Muscle of leg (tissue), 16 donors: ENCODE measurements at places on chromosomes 7 and 10. TPM values are rescaled to one million over a fixed set of nuclear protein-coding genes. Genes with fewer than 3 reads are reported as not detected.
A peak's percentile ranks its signal among the peaks of the same experiment; 100 is the strongest.

CALHM3 gene
- not detected for total RNA-seq

PTCD1 gene
- 4.3 TPM for total RNA-seq

ODAD2 gene
- total RNA-seq: 1.5 TPM

WNT2 gene
- total RNA-seq: 14.8 TPM

SPAM1 gene
- total RNA-seq: not detected

EBF3 gene
- 33.6 TPM for total RNA-seq

FAM131B gene
- 1.4 TPM for total RNA-seq

ANKMY2 gene
- total RNA-seq: 31.9 TPM

TMEM236 gene
- 0.40 TPM for total RNA-seq

TCF7L2 gene
- 14.9 TPM for total RNA-seq

DPYSL4 gene
- 1.3 TPM for total RNA-seq

RET gene
- total RNA-seq: 1.2 TPM

DNA sequence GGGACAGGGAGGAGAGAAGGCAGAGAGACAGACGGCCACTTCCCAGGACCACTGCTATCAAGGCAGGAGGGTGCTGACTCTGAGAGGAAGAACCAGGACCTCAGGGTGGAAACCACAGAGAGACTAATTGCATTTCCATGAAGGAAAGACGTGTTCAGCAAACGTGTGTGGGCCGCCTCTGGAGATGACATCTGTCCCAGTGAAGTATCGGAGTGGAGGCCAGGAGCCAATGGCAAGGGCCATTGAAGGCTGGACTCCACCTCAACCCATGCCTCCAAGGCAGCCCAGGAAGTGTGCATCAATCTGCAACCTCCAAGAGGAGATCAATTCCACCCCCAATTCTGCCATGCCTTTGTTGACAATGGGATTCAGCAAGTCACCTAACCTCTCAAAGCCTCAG, 229.9 kb downstream of the USP6NL start:
- peaks cover 10% of the 10 kb centered on the region for H3K4me1 ChIP-seq
- no peak for DNase-seq
- no peak overlapping the region for H3K4me3 ChIP-seq
- H3K27ac ChIP-seq: no peak overlapping the region

GRCh38 chr10:12631216-12631615, 281.9 kb downstream of the CAMK1D start:
- DNase-seq: no peak
- peaks cover 5% of the 10 kb centered on the region for H3K4me1 ChIP-seq
- no peak overlapping the region for H3K27ac ChIP-seq
- H3K36me3 ChIP-seq: no peaks in the 10 kb centered on the region
- H3K4me3 ChIP-seq: no peak overlapping the region

DNA sequence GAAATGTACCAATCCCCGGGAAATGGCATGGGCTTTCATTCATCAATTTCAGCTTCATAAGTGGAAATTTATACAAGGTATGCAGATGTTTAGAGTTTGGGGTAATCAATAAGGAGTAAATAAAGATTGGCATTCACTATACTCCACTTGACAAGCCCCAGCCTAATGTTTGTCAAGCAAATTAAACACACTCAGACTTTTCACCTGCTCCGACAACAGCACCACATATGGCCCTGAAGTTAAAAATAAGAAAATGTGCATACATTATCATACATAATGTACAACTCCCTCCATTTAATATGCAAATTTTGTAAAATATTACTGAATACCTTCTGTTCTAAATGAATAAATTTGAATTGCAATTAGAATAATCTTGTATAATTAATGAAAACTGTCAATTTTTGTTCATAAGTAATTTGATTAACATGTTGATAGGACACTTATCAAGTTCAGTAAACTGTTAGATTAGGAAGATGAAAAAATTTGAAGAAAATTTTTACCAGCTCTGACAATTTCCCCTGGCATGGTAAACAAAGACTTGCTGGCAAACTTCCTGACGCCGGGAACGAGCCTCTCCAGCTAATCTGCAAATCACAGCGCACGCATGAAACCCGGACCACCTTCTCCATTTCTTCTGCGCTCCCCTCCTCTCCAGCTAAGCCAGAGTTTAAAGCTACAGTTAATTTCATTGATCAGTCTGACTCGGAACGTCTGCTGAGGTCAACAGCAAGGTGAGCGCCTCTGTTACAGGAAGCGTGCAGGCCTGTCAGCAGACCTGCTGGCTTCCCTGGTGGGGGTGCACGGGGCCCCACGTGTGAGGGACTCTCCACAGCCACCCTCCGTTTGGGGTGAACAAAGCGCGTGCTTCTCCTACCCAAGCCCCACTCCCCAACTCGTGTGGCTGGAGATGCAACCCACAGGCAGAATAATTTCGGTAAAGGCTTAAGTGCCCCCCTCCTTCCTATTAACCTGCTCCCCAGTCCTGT, 70.7 kb downstream of the EBF3 start:
- DNase-seq: no peak
- no peaks in the 10 kb centered on the region for H3K27me3 ChIP-seq
- peaks cover 11% of the 10 kb centered on the region for H3K36me3 ChIP-seq
- no peak overlapping the region for H3K4me3 ChIP-seq

DNA sequence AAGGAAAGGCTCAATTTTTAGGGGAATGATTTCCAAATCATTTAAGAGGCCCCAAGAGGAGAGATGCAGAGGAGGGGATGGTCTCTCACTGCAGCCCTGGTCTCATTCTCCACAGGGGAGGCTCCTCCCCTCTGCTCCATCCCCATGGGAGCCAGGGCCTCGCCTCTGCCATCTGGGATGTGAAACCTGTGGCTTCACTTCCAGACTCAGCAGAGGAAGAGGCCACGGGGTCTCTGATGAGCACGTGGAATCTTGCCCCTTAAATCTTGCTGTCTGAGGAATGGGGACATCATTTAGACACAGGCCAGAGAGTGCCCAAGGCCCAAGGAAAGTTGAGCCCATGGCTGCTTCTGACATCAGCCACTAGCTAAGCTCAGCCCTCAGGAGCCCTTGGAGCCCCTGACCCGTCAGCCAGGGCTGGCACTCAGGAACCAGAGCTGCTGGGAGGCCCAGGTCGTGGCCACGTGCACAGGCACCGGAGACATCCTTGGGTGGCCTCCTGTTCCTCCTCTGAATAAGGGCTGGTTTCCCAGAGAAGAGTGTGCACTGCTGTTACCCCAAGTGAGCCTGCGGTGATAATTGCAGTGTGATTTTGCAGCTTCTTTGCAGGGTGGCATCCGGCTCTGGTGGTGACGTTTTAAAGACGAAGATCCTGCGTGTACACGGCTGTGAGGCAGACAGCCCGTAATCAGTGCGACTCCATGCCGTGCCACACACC, 50.5 kb downstream of the VIPR2 start:
- peak overlapping the region; percentile 13 for H3K27ac ChIP-seq
- DNase-seq: no peak
- H3K27me3 ChIP-seq: no peaks in the 10 kb centered on the region
- H3K36me3 ChIP-seq: peaks cover 2% of the 10 kb centered on the region

GRCh38 chr7:96167424-96167823, 154.5 kb downstream of the SLC25A13 start:
- no peak overlapping the region for H3K4me3 ChIP-seq
- H3K27ac ChIP-seq: no peak overlapping the region
- DNase-seq: no peak

DNA sequence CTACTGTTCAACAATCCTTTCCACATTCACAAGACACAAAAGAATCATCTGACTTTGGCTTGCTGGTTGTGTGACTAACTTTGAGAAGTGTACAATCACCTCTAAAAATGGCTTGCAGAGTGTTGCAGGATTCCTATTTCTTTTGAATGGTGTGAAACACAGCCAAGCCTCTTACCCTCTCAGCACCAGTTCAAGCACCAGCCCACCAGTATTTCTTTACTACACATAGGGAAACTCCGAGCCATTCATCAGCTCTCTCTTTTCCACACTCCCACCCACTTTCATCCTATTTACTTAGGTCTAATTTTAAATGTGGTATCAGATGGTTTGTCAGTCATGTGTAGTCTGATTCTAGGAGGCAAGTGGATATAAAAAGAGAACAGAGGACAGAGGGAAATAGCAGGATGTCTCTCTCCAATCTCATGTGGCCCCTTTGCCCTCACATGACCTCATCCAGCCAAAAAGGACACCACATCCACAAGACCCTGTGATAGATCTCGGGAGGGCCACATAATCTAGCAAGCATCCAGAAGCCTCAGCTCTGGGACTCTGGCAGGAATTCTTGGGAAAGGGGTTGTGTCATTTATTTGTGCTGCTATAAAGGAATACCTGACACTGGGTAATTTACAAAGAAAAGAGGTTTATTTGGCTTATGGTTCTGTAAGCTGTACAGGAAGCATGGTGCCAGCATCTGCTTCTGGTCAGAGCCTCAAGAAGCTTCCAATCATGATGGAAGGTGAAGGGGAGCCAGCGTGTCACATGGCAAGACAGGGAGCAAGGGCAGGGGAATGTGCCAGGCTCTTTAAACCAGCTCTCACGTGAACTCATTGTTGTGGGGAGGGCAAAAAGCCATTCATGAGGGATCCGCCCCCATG, 66.8 kb upstream of the NEBL start:
- no peak overlapping the region for H3K4me3 ChIP-seq
- no peaks in the 10 kb centered on the region for H3K4me1 ChIP-seq
- H3K36me3 ChIP-seq: no peaks in the 10 kb centered on the region

DNA sequence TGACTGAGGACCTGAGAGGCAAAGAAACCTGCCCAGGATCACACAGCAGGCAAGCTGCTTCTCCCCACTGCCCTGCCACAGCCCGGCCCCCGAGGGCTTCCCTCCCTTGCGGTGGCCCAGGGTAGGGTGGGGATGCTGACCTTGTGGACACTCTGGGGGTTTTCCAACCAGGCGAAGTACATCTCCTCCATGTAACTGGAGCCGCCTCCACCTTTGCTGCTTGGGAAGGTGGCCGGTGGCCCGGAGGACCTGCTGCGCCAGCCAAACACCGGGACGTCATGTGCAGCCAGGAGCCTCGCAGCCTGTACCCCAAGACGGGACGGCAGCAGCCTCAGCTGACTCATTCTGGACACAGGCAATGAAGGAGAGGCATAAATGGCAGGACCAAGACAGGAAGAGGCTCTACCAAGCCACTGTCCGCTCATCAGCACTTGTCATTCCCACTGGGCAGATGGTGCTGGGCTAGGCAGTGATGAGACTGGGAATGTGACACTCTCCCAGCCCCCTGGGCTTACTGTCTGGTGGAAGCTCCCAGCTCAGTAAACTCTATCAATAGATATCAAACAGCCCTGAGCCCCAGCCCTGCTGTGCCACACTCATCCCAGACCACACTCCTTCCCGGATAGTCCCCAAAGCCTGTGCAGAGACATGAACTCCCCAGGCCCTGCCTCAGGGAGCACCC, 3.7 kb downstream of the OGDHL start:
- no peak for DNase-seq
- no peak overlapping the region for H3K4me3 ChIP-seq
- peaks cover 9% of the 10 kb centered on the region for H3K27me3 ChIP-seq
- H3K27ac ChIP-seq: no peak overlapping the region
- H3K4me1 ChIP-seq: peaks cover 5% of the 10 kb centered on the region

DNA sequence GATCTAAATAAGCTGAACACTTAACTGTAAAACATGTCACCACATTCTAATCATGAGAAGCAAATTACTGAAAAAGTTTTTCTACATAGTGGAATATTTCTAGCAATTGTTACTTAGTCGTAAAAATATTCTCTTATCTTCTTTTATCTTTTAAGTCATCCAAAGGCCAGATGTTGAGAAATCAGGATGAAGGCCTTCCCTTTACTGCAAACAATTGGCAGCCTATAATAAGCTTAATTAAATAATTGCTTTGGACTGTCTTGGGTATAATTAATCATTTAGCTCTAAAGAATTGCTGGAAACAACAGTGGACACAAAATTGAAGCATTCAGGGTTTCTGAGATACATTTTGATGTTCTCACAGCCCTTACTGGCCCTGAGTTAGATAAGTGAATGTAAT, 226.5 kb downstream of the FANK1 start:
- H3K27me3 ChIP-seq: no peaks in the 10 kb centered on the region
- H3K4me1 ChIP-seq: peaks cover 6% of the 10 kb centered on the region
- H3K27ac ChIP-seq: no peak overlapping the region
- peak; percentile 50 for DNase-seq
- no peaks in the 10 kb centered on the region for H3K36me3 ChIP-seq
- no peak overlapping the region for H3K4me3 ChIP-seq

DNA sequence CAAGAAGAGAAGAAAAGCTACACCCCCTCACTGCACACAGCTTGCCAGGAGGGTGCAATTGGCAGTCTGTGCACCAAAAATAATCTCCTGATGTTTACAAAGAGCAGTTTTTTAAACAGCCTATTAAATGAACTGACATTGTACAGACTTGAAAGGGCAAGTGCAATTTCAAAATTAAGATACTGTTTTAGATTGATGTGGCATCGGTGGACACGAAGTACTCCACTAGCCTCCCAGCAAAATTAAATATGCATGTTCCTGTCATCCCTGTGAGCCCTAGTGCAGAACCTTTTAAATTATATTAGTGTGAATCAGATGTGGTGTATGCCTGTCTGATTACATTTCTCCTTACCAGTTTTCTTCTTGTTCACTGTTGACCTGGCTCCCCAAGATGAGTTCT, 87.9 kb downstream of the WIPF3 start:
- DNase-seq: no peak
- H3K4me3 ChIP-seq: no peak overlapping the region
- H3K27ac ChIP-seq: no peak overlapping the region

GRCh38 chr10:19888061-19888660, 71.9 kb downstream of the PLXDC2 start:
- H3K36me3 ChIP-seq: no peaks in the 10 kb centered on the region
- DNase-seq: peak; percentile 27
- H3K27ac ChIP-seq: no peak overlapping the region
- H3K4me1 ChIP-seq: no peaks in the 10 kb centered on the region
- H3K4me3 ChIP-seq: no peak overlapping the region

DNA sequence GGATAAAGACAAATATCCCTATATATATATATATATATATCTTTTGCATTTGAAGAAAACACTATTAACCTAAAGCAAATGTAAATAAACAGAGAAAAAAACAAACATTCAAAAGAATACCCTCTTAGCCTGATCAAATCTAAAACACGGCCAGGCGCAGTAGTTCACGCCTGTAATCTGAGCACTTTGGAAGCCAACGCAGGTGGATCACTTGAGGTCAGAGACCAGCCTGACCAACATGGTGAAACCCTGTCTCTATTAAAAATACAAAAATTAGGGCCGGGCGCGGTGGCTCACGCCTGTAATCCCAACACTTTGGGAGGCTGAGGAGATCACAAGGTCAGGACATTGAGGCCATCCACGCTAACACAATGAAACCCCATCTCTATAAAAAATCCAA, 9.2 kb downstream of the ANXA7 start:
- H3K27me3 ChIP-seq: no peaks in the 10 kb centered on the region
- no peak overlapping the region for H3K27ac ChIP-seq
- no peak overlapping the region for H3K4me3 ChIP-seq
- no peaks in the 10 kb centered on the region for H3K4me1 ChIP-seq
- H3K36me3 ChIP-seq: peaks cover 7% of the 10 kb centered on the region

- H3K4me1 ChIP-seq: no peaks in the 10 kb centered on the region
- H3K36me3 ChIP-seq: no peaks in the 10 kb centered on the region
- DNase-seq: no peak
- no peak overlapping the region for H3K4me3 ChIP-seq
- no peak overlapping the region for H3K27ac ChIP-seq
These were observed 474.0 kb downstream of the GPAM start for GRCh38 chr10:111709603-111710002.

GRCh38 chr10:131631619-131632018, 269.2 kb upstream of the PPP2R2D start:
- no peak for DNase-seq
- H3K36me3 ChIP-seq: no peaks in the 10 kb centered on the region
- H3K27me3 ChIP-seq: peaks cover 1% of the 10 kb centered on the region
- no peak overlapping the region for H3K27ac ChIP-seq

- H3K4me3 ChIP-seq: no peak overlapping the region
- H3K4me1 ChIP-seq: no peaks in the 10 kb centered on the region
- H3K27me3 ChIP-seq: no peaks in the 10 kb centered on the region
- DNase-seq: no peak
These were observed 118.5 kb downstream of the ITGB8 start for GRCh38 chr7:20449176-20449575.
